ENCODE measurements at places on chromosomes 16 and 17.

DNA sequence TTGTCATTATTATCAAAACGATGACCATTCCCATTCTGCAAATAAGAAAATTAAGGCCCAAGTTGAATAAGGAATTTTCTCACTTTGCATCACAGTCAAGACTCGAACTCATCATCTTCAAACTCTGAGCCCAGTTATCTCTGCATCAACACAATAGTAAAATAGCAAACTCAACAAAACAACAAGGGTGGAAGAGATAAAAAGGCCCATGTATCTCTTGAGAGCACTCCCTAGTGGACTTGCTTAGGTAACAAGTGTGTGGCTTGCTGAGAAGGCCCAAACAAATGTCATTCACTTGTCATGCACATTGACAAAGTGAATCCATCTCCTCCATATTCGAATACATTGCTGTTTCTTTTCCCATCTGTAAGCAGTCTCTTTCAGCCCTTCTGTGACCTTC is 412.0 kb upstream of the MAF start:
- DNase-seq: no peak

- no peak for DNase-seq
These were observed 53.4 kb downstream of the RGS9 start for GRCh38 chr17:65190467-65191097.

DNA sequence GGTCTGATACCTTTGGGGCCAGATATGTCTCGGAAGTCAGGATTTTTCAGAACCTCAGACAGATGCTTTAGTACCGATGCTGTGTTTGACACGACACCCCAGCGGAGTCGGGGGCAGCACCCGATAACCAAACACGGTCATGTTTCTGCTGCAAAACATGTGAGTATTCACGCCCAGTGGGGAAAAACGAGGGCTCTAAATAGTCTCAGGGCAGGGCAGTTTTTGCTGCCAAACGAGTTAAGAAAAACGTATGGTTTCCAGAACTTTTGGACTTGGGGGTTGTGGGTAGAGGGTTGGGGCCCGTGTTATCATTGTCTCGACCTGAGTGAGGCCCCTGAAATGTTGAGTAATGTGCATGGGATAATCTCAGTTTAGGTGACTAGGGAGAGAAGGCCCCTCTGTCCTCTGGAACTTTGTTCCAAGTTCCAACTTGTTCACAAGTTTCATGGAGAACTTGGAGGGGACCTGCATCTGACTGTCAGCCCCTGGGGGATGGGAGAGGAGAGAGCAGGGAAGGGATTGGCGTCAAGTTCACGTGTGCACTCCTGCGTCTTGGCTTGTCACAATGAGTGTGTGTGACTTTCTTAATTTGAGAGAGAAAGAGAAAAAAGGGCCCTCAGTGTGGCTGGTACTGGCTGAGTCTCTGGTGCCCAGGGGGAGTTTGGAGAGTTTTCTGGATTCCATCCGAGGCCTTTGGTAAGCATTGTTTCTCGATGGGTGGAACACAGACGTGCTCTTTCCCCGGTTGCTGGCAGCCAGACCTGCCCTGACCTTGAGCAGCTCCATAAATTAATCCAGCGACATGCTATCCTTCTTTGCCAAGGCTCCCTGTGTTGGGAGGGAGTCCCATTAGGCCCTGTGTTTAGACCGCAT is 83.9 kb upstream of the CIBAR2 start:
- no peak for DNase-seq

- no peak for DNase-seq
These were observed 1.6 kb downstream of the UNC119 start for GRCh38 chr17:28550858-28551257.

DNA sequence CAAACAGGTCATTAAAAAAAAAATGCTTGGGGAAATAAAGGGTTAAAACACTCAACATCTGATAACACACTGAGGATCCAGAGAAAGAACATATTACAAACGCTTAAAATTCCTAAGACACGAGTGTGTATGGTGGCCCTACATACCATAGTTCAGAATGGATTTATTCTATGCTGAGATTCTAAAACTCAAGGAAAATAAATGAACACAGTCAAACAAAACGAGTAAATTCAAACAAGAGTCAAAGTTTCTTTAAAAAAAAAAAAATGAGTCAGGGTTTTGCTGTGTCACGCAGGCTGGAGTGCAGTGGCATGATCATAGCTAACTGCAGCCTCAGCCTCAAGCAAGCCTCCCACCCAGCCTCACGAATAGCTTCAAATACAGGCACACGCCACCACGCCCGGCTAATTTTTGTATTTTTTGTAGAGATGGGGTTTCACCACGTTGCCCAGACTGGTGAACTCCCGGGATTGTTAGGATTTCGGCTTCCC is 17.4 kb downstream of the CRK start:
- no peak for DNase-seq

GRCh38 chr16:30980959-30981358 is 4.0 kb upstream of the HSD3B7 start:
- no peak for DNase-seq

DNA sequence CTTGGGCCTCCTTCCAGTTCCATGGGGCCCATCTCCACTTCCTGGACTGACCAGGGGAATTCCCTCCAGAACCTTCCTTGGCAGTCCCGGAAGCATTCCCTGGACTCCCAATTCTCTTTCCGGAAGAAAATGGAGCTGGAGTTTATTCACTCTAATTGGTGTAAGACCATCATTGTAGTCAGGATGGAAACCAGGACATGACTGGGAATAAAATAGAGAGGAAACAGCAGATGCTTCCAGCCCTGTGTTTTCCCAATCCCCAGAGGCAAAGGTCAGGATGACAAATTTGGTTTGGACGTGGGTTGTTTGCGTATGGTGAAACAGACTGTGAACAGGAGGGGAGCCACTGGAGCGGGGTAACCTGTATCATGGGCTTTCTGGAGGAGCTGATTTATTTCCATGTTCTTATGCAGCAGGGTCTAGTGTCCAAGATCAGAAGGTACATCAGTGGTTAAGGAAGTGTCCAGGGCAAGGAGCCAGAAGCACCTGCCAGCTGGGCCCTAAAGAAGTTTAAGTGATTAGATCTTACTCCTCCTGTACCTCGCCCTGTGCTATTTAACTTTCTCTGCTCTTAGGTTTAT is 8.5 kb upstream of the LONP2 start:
- DNase-seq: no peak

- peak; percentile 76 for DNase-seq
These were observed 49.9 kb downstream of the BAIAP2 start for GRCh38 chr17:81084680-81085419.
